ENCODE measurements at places on chromosomes 4 and X.

DNA sequence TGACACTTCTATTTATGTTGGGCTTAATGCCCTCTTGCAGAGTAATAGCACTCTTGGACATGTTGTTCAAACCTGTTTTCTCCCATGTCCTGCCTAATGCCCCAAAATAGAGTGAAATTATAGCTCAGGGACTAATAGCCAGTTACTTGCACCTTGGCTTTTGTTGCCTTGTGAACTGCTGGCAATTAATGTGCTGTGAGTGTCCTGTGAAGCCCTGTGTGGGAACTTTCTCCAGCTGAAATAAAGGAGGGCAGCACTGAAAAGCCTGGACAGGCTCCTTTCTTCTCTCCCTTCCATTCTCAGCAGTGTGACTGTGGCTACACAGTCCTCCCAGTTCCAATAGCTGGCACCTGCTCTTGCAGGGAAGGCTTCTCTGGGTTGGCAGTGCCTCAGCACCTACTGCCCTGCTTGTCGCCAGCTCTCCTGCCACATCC, 72.4 kb downstream of the DCLK2 start:
- DNase-seq: no peak

DNA sequence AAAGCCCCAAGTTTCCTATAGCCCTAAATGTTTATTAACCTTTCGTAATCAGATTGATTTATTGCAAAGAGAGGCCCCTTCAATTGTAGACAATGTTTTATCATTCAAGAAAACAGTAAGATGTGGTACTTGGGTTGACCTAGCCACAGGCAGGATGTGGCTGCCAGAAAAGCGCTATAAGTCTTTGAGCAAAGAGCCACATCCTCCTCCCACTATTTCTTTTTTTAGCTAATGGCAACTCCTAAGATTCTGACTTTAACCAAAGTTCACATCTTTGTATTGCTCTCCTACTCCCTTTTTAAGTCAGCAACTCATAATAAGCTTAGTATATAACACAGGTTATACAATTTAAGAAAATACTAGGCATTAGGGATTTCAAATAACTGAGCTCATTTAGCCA, 70.7 kb upstream of the PPP3CA start:
- peak; percentile 12 for DNase-seq

DNA sequence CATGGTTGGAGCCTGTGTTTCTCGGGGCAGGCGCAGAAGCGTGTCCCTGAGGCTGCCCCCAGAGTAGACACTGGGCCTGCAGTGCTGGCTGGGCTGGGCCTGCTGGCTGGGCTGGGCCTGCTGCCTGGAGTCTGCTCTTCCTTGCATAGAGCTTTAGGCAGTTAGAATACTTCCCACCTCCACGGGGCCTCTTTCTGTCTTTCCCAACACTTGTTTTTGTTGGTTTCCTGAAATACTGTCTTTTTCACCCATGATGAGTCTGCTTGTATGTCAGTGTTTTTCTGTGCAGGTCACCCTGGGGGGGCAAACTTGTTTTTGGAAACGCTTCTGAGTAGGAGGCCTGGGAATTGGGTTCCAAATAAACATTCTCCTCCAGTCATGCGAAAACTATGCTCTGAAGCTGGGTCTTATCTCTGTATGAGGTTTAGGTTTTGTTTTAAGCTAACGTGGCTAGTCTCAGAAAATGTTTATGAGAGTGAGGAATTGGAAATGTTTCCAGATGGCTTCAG, 32.2 kb downstream of the TRMT44 start:
- DNase-seq: no peak

- DNase-seq: no peak
These were observed 10.5 kb upstream of the CHRDL1 start for GRCh38 chrX:110806145-110806544.

- DNase-seq: no peak
These were observed 432.0 kb upstream of the SLIT2 start for GRCh38 chr4:19819737-19820136.

- no peak for DNase-seq
These were observed 17.7 kb downstream of the APELA start for GRCh38 chr4:164894702-164895101.

DNA sequence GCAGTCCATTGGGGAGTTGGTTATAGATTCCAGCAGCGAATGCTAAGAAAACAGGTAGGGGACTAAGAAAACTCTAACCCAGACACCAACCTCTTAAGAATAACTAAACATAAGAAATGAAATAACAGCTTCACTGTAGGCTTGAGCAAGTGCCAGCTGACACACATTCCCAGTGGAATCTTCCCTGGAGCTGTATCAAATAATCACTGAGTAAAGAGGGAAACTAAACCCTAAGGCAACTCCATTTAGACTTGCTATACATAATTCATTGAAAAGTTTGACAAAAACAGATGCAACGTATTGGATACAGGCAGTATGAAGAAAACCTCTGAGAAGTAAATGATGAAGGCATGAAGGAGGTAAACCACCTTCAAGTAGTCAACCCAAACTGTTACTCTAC, 293.5 kb downstream of the OPHN1 start:
- no peak for DNase-seq

DNA sequence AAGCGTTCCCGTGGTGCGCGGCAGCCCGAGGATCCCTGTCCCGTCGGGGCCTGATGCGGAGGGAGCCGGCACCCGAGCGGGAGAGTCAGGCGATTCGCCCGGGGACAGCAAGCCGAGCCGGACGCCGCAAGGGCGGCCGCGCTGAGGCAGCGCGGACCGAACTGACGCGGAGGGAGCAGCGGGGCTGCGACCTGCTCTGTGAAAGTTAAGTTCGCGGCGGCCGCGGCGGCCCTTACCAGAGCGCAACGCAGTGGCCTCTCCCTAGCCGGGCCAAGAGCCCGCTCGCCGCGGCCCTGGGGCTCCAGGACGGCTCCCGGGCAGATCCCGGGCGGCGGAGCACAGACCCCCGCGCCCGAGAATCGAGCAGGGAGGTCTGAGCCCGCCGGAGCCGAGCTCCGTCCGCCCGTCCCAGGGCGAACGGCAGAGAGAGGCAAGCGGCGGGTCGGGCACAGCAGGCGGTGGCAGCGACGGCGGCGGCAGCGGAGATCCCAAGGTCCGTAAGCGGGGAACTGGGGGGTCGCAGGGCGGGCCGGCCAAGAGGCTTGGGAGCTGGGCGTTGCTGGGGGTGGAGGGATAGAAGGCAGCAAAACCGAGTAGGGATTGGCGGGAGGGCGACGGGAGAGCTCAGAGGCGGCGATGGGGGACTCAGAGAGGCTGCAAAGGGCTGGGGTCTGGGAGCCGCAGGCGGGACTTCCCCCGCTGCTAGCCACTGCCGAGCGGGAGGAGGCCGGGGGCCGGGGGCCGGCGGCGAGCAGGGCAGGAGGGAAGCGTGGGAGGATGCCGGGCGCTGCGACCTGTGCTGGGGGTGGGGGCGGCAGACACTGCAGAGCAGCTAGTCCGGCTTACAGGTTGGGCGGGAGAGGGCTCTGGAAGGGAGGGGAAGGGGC, 1.0 kb downstream of the GPR50 start:
- DNase-seq: no peak

DNA sequence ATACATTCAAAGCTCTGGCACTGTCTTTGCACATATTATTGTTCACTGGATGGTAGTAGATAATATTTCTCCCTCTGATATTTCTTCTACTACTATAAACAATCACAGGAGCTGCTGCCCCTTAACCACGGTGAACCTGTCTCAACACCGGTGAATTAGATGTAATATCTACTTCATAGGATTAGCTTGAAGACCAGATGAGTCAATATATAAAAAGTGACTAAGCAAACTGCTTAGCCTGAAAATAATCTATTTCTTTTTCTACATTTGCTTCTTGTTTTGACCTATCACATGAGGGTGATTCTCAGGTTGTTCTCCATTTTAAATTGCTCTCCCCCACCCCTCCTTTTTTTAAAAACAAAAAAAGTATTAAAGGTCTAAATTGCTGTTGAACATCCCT, 645.5 kb downstream of the ANKRD50 start:
- DNase-seq: no peak

DNA sequence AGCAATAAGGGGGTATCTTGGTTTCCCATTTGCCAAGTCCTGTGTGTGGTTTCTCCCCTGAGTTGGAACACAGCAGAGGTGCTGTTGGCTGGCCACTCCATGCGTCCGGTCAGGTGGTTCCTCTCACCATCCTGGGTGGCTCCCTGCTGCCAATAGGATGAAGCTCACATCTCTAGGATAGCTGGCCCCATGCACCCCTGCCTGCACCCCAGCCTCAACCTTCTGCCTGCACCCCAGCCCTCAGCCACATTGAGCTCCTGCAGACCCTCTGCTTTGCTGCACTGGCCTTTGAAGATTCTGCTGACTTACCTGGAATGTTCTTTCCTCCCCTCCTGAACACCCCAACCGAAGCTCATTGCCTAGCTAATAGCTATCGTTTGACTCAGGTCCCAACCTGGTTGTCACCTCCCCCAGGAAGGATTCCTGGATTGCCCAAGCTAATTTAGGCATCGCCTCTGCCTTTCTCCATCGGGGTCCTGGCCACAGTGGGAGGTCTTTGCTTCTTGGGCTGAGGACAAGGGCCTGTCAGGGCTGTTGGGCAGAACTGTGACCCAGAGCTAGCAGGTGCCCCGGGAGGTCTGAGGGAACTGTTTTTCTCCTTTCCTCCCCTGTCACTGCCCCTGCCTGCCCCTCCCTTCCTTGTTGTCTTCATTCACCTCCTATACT, 36.6 kb upstream of the GRPEL1 start:
- DNase-seq: no peak

DNA sequence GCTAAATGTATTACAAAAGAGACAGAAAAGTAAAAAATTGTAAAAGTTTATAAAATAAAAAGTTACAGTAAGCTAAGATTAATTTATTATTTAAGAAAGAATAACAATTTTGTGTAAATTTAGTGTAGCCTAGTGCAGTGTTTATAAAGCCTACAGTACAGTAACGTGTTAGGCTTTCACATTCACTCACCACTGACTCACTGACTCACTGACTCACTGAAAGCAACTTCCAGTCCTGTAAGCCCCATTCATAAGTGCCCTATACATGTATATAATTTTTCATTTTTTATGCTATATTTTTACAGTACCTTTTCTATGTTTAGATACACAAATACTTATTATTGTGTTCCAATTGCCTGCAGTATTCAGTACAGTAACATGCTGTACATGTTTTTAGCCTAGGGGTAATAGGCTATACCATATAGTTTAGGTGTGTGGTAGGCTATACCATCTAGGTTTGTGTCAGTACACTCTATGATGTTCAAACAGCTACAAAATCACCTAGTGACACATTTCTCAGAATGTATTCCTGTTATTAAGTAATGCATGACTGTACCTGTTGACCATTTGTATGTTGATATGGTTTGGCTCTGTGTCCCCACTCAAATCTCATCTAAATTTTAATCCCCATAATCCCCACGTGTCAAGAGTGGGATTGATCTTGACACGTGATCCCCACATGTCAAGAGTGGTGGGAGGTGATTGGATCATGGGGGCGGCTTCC, 57.9 kb downstream of the CFAP299 start:
- no peak for DNase-seq

DNA sequence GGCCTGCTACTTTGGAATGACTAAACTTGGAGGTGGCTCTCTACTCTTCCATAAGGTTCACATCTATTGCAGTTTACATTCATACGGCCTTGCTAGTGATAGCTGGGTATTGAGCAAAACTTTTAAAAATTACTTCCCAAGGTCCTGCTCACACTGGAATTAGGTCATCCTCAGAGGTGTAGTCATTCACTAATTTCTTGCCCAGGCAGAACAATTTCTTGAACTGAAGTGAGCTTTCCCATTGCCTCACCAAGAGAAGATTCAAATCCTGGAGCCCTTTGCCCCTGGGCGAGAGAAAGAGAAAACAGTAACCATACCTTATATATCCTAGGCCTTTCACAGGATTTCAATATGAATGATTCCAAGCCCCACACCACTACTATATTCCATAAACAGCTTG, 109.2 kb downstream of the GUCY2F start:
- DNase-seq: no peak

DNA sequence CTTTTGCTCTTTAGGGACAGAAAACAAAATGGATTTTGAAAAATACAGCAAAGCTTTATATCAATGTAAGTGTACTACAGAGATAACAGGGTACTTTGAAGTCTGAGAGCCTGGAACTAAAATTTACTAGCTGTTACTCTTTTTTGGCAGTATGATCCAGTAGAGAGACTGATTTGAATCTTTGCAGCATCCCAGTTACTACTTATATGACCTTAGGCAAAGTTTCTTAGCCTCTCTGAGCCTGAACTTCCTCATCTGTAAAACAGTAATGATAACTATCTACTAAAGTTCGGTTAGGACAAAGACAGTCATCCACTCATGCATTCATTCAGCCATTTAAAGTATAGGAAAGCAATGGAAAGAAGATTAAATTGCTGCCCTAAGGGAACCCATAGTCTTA, 10.1 kb downstream of the BRWD3 start:
- no peak for DNase-seq

GRCh38 chr4:188171551-188171950, 32.3 kb downstream of the TRIML1 start:
- no peak for DNase-seq

DNA sequence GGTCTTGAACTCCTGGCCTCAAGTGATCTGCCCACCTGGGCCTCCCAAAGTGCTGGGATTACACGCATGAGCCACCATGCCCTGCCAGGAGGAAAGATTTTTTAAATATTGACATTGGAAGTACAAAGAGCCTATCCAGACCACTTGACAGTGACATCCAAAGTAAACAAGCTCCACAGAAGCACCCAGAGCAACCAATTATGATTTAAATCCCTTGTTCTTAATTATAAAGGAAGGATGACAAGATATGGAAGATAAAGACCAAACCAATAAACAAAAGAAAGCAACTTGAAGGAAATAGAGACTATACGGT, 27.7 kb upstream of the RPL34 start:
- no peak for DNase-seq

GRCh38 chr4:83454686-83455085, 937 bp downstream of the HELQ start:
- no peak for DNase-seq

GRCh38 chr4:98536631-98537030, 121.8 kb downstream of the TSPAN5 start:
- no peak for DNase-seq

DNA sequence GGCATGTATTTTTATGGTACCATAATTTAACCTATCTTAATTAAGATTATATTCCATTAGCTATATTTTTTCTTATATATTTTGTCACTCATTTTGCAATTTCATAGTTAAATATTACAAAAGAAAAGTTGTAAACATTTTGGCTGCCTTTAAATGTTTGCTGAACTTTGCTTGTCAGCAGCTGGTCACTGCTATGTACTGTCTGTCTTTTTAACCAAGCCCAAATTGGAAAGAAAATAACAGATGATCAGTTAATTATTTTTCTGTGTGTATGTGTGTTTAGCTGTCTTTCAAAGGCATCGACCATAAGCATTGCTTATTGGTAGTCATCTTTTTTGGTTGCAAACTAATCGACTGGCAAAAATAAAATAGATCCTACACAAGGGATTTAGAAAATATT, 54.4 kb upstream of the SMAD1 start:
- no peak for DNase-seq

DNA sequence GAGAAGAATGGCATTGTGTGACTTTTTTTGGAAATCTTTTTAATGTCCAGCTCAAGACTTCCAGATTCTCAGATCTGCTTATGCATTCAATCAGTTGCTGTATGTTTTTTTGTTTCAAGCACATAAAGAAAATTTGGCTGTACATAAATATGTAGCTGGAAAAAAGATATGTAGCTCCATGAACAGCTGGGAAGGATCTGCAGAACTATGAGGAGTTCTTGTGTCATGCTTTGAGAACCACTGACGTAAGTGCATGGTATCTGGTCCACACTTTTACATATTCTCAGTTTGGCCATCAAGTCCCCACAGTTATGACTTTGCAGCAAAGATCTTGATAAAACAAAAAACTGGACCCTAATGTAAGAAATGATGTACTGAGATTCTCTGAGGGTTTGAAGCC, 165.9 kb downstream of the KIT start:
- no peak for DNase-seq
